Cortex of kidney (tissue), 1 donor: ENCODE measurements at places on chromosomes 5 and 9.

DNA sequence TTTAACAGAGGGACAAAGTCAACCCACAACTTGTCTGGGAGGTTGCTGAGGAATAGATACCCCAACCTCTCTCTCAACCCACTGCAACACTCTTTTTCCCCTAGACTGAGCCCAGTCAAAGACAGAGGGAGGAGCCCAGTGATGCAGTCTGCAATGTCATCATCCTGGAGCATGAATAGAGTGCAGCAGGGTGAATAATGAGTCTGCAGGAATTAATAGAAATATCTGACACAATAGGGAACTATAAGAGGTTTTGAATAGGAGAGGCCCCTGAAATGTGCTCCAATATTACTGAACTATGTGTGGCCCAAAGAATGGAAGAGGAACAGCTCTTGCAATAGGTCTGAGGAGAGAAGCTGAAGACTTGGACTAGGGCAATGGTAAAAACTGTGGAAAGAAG lies 59.1 kb downstream of the PDCD1LG2 start:
- DNase-seq = no peak

DNA sequence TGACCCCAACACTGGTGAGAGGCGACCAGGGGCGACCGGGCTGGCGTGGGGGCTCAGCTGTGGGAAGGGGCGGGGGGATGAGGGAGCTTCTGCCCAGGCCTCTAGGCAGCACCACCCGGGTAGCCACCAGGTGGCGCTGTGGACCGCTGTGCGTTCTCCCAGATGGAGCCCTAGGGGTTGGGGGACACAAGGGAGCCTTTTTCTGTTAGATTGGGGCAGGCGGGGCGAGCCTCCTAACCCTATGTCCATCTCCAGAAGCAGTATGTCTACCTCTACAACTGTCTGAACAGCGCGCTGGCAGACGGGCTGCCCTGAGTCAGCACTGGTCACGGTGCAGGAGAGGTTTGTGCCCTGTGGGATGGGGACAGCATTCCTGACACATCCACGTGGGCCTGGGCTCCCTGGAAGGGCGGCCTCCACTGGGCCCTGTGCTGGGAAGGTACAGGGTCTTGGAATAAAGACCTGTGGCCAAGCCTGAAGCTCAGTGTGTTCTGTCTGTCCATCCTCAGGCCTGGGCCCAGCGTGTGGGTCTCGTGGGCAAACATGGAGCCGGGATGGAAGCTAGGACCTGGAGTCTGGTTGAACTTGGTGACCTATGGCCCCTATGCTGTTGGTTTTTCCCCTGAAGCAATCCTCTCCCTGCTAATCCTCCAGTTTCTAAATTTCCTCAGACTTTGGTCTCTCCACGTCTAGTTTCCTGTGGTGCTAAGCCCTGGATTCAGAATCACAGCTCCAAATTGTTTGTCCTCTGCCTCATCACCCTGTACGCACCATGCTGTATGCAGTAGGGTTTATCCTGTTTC lies 23.1 kb upstream of the SPTLC1 start:
- DNase-seq = no peak

DNA sequence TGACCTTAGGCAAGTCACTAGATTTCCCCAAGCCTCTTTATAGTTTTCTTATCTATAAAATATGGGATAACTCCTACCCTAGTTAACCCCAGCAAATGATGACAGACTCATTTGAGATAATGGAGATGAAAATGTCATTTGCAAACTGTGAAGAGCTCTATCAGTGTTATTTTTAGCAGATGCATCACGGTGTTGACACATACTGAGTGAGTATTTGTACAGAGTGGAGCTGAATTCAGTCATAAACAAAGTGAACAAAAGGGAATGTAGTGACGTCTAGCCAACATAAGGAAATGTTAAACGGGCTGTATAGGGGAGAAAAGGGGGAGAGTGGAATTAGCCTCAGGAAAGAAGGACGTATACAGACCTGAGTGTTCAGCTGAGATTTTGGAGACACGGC lies 75.9 kb downstream of the NMUR2 start:
- DNase-seq = no peak

GRCh38 chr5:68891718-68892117 lies 202.1 kb upstream of the SLC30A5 start:
- DNase-seq = no peak

GRCh38 chr5:74810915-74811314 lies 43.9 kb downstream of the NSA2 start:
- DNase-seq = no peak

GRCh38 chr9:91150998-91151717 lies 210.6 kb downstream of the AUH start:
- no peak for DNase-seq

DNA sequence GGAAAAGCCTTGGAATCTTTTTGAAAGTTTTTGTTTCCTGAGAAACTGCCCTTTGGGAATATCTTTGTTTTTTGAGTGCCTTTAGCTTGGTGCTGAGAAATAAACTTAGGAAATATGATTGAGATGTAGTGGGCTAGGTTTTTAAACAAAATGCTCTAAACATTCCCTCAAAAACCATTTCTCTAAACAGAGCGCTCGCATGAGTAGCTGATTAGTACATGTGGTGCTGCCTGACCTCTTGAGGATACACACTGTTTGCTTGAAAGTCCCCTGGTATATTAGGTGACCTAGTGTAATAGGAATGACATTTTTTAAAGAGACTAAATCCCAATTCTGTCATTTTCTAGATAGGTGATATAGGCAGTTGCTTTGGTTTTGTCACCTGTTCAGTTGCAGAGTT lies 132.3 kb downstream of the ADAMTSL1 start:
- no peak for DNase-seq

DNA sequence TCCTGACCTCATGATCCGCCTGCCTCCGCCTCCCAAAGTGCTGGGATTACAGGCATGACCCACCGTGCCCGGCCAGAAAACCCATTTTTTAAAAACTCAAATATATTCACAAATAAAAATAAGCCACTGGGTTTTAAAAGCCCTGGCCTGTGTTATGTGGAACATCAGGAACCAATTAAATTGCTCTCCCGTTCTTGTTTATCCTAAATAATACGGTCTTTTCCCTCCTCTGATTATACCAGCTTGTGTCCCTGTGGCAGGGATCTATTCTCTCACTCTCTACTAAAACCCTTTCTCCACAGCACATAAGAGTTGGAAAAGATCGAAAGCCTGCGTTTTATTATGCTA lies 30.1 kb upstream of the LPAR1 start:
- no peak for DNase-seq

- no peak for DNase-seq
Observed at GRCh38 chr5:96033116-96033515, 71.5 kb upstream of the ELL2 start.

DNA sequence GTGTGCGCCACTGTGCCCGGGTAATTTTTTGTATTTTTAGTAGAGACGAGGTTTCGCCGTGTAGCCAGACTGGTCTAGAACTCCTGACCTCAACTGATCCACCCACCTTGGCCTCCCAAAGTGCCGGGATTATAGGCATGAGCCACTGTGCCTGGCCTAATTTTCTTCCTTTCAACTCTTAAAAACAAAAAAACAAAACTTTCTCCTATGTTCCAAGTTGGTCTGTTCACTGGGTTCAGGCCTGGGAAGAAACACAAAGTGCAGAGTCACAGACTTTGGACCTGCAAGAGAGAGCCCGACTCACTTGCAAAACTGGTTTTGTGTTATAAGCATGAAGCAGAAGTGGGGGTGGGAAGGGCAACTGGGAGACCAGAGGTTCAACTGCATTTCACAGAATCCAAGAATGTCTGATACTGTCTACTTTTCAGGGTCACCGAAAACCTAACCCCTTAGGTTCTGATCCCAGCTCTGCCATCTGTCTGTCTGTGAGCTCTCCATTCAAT lies 5.2 kb upstream of the HDHD3 start:
- DNase-seq = no peak
